WTC11 (cell line): ENCODE measurements at places on chromosomes 7 and 10.

GRCh38 chr10:61842755-61843497 lies 58.6 kb upstream of the ARID5B start:
- DNase-seq: no peak

GRCh38 chr10:32751582-32751981 lies 206.4 kb downstream of the ITGB1 start:
- DNase-seq: no peak

DNA sequence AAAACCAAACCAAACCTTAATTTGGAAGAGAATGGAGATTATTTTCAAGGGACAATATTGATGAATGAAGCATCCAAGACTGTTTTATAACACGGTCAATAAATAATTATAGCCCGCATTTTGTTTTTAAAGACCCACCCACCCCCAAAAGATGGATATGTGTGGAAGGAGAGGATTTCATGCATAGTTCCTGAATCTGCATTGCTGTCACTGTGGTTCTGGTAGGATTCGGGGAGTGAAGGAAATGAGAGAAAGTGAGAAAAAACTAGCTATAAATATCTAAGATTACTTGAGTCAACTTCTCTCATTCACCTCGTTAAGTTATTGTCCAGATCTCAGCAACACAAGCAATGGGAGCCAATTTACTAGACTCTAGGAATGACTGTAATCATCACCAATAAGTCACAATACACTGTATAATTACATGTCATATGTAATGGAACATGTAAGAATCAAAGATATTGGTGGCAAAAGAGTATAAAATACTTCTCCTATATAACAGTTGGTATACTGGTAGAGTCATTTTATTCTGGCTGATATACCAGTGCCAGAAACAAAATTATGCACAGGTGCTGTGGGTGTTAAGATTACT lies 30.2 kb downstream of the NAMPT start:
- no peak for DNase-seq

GRCh38 chr10:85643845-85644525 lies 722.6 kb downstream of the GRID1 start:
- no peak for DNase-seq

- no peak for DNase-seq
Observed at GRCh38 chr7:117325836-117326235, 3.0 kb upstream of the WNT2 start.

DNA sequence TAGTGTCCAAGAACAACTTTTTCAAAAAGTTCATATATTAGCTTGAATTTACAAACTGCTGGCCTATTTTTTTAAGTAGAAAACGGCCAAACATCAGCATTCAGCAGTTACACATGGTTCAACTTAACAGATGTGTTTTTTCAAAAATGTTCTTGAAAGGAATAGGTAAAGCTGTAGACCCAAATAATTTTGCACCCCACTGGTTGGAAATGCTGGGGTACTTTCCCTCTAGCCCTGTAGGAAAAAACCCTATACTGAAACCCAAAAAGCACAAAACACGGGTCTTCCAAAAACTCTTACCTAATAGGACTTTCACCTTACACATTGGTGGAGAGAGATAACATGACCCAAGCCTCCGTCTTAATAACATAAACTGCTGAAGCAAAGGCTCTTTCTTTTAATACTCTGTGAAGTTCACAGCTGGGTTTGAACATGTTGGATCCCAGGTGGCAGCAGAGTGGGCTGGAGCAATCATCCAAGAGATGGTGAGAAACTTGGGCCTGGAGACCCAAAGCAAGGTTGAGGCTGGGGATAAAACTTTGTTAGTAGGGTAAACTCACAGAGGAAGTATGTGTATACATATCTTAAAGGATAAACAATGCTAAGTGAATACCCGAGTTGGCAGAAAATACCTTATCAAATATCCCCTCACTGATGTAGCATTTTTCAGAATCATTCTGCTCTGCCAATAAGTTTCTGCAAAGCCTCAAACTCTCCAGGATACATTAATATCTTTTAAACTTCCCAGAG lies 629 bp upstream of the DNAJC9 start:
- DNase-seq: no peak

GRCh38 chr10:86644152-86644793 lies 10.1 kb upstream of the OPN4 start:
- no peak for DNase-seq

DNA sequence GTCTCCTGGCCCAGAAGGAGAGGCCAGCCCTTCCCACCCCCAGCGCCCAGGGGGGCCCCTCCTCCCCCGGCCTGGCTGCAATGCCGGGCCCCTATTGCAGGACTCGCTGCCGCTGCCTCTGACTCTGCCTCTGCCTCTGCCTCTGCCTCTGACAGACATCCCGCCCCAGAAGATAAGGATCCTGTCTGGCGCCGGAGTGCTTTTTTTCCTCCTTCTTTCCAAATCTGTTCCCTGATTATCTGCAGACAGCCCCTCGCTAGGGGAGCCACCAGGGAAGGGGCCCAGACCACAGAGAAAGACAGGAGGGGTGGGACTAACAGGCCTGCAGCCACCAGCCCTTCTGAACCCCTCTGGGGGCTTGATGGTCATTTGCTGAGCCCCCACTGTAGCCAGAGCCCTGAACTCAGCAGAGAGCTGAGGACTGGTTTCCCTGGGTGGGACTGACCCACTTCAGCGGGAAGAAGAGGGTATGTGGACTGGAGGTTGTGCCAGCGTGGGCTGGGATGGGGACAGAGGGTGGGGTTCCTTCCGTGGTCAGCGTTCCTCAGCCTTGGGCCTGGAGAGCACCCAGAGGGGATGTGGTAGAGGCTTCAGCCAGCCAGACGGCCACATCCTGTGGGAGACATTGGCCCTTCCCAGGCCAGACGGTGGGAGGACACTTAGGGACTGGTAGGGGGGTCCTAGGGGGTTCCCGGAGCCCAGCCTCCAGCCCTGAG lies 22.8 kb downstream of the UNC5B start:
- no peak for DNase-seq

- DNase-seq: no peak
Observed at GRCh38 chr7:128321044-128321422, 22.7 kb downstream of the RBM28 start.

DNA sequence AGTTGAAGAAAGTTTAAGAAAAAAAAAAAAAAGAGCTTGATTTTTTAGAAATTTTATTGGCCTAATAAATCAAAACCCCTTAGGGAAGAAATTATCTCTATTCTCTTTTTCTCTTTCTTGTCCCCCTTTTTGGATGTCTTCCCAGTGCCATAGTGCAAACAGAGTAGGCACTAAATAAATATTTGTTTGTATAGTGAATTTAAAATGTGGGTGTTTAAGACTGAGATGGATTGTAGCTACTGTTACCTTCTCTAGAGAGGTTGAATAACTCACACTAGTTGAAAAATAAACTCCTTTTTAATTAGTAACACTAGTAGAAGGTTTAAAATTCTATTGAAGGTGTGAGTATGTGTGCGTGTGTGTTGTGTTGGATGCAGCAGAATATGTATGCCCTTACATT lies 783.8 kb downstream of the NXPH1 start:
- DNase-seq: no peak

- DNase-seq: no peak
Observed at GRCh38 chr7:45443263-45443662, 130.9 kb upstream of the ADCY1 start.

DNA sequence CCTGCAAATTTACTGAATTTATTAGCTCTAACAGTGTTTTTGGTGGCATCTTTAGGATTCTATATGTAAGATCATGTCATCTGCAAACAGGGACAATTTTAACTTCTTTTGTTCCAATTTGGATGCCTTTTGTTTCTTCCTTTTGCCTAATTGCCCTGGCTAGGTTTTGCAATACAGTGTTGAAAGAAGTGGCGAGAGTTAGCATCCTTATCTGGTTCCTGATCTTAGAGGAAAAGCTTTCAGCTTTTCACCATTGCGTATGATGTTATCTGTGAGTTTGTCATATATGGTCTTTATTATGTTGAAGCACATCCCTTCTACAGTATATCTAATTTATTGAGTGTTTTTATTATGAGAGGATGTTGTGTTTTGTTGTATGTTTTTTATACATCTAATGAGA lies 301.4 kb downstream of the PTPRN2 start:
- DNase-seq: no peak

DNA sequence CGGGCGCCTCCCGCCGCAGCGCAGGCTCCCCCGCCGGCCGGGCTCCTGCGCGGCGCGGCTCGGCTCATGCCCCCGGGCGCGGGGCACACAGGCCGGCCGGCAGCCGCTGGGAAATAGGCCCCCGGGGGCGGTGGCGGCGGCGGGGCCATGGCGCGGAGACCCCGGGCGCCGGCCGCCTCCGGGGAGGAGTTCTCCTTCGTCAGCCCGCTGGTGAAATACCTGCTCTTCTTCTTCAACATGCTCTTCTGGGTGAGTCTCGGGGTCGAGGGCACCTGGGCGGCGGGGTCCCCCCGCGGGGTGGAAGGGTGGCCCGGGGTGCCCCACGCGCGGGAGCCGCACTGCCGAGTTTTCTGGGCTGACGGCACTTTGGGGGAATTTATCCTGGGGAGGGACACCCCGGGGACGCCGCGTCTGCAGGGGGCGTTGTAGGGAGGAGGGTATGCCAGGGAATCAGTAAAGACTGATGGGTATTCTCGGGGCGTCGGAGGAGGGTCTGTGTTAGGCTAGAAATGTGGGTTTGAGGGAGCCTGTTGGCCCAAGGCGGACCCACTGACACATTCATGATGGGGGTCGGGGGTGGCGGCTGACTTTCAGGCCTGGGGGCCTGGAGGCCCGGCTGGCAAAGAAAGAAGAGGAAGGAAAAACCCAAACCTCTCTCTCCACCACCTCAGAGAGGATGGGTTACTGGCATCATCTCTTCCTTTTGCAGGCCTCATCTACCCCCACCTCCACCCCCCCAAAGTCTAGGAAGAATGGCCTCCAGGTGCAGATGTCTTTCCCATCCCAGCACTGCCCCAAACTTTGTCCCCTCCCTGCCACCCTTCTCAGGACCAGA lies 544 bp downstream of the TSPAN33 start:
- DNase-seq: no peak

DNA sequence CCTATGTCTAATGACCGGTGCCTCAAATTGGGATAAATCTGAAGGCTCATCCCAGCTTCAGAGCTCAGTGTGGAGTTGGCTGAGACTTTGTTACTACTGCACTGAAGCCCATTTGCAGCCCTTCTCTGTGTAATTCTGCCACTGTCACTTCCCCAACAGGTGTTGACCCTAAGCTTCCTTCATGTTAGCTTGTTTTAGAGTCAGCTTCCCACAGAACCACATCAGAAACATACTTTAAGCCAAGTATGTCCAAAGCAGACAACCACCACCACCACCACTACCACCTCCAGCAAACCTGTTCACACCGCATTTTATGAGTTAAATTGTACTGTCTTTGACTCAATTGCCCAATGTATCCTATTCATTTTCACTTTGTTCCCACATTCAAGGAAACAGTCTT lies 25.2 kb upstream of the GNAT3 start:
- DNase-seq: no peak

DNA sequence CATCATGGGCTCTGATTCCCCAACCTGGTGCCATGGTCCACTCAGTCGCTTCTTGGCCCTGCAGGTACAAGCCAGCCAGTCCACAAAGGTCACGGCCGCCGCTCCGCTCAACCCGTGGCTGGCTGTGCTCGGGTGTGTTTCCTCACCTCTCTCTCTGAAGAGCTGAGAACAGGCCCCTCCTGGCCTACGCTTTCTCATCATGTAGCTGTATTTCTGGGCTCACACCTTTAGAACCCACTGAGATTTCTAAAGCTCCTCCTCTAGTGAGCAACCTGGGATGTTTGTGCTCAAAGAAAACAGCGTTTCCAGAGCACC lies 30.2 kb downstream of the PTPRN2 start:
- DNase-seq: no peak

DNA sequence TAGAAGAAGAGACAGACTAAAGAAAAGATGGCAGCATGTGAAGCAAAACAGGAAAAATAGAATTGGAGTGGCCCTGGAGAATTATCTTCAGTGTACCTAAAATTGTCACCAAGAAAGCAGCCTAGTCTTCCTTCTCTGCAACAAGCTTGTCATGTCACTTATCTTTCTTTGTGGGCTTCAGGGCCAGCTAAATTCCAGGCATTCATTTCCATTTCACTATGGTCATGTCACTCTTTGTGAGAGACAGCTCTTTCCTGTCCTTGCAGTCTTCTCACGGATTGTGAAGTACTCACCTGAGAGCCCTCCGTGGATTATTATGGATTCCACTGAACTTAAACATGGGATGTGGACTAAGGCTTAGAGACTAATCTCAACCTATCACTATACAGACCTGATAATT lies 9.0 kb upstream of the HKDC1 start:
- DNase-seq: no peak

- DNase-seq: no peak
Observed at GRCh38 chr7:157513682-157514081, 176.9 kb downstream of the DNAJB6 start.

GRCh38 chr10:19071946-19072345 lies 23.3 kb downstream of the MALRD1 start:
- no peak for DNase-seq

- DNase-seq: no peak
Observed at GRCh38 chr10:113843972-113844485, 9.9 kb downstream of the DCLRE1A start.

DNA sequence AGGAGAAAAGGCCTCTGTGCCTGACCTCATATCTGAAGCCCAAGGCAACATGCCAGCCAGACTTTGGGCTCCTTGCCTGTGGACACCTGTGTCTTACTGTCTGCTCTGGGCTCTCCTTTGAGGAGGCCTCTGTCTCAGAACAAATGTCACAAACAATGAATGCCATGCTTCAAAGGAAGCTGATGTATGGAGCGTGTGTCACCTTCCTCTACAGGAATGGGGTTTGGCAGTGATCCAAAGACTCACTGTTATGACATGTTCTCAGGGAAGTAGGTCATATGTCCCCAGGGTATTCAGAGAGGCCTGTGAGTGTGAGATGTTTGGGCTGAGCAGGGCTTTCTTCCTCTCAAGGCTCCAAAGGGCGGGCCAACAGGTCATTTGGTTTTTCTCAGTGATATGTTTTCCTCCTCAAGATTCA lies 38.4 kb downstream of the PTPRE start:
- DNase-seq: no peak

DNA sequence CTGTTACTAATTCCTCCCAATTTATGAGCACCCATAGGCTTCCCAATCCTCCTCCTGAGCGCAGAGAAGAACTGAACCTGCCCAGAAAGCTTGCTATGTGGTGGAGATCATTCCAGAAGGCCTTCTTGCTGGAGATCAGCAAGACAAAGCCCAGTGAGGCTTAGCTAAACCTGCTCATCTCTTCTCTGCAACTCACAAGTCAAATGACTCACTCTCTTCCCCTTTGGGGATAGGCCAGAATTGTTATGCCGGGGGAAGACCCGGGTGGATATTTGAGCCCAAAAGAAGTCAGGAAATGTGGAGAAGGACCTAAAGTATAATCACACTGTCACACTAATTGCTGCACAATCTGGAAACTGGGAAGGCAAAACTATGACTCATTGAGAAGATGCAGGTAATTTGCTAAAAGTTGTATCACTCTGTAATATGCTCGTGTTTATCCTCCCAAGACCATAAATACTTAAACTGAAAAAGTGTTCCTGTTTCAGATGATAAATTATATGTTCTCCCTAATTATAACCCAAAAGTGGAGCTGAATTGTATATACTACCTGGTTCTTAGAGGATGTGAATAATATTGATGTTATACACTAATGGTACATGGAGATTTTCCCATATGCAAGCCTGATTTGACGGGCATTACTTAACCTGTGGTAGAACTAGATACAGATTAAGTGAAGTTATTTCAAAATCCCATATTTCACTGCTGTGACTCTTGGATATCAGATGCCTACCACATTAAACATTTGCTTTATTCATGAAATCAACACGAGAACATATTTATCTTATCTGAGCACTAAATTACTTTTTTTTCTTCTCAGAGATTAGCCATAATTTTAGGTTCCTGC lies 6.4 kb downstream of the NEBL start:
- no peak for DNase-seq

- DNase-seq: no peak
Observed at GRCh38 chr7:1992554-1992953, 240.2 kb downstream of the MAD1L1 start.

- no peak for DNase-seq
Observed at GRCh38 chr7:79221211-79221610, 232.3 kb downstream of the MAGI2 start.
